ENCODE measurements at places on chromosomes 12 and 14.
A peak's percentile ranks its signal among the peaks of the same experiment; 100 is the strongest.

DNA sequence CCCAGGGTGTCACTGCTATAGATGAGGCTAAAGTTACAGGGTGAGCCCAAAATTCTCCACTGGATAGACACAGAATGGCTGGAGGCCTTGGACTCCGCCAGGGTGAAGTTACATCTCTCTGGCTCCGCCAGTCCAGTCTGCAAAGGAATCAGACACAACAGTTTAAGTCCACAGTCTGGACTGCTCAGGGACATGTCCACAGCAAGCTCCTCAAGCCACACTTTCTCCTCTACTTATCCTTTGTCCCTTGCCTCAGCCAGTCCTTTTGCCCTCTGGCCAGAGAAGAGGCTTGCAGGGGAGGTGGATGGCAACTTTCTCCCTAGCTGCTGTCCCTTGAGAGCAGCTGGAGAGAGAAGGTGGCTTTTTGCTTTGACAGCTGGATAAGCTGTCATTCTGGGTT lies 28.0 kb downstream of the PTPRB start:
- no peak for DNase-seq

- no peak for DNase-seq
These were observed 629.3 kb downstream of the DIO2 start for GRCh38 chr14:79581912-79582576.

- no peak for DNase-seq
These were observed 170.6 kb downstream of the CCDC59 start for GRCh38 chr12:82187595-82187994.

DNA sequence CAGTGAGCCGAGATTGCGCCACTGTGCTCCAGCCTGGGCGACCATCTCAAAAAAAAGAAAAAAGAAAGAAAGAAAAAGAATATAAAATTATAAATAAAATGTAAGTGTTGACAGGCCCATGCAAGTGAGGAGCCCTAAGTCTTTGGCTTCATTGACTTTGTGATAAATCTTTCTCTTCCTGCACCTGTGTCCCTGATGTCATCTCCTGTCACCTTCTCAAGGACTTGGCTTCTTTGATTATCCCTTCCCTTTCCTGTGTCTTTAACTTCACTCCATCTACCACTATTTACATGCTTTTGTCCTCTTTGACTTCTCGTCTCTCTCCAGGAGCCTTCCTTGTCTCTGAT lies 33.6 kb upstream of the WNK1 start:
- DNase-seq, result no peak

DNA sequence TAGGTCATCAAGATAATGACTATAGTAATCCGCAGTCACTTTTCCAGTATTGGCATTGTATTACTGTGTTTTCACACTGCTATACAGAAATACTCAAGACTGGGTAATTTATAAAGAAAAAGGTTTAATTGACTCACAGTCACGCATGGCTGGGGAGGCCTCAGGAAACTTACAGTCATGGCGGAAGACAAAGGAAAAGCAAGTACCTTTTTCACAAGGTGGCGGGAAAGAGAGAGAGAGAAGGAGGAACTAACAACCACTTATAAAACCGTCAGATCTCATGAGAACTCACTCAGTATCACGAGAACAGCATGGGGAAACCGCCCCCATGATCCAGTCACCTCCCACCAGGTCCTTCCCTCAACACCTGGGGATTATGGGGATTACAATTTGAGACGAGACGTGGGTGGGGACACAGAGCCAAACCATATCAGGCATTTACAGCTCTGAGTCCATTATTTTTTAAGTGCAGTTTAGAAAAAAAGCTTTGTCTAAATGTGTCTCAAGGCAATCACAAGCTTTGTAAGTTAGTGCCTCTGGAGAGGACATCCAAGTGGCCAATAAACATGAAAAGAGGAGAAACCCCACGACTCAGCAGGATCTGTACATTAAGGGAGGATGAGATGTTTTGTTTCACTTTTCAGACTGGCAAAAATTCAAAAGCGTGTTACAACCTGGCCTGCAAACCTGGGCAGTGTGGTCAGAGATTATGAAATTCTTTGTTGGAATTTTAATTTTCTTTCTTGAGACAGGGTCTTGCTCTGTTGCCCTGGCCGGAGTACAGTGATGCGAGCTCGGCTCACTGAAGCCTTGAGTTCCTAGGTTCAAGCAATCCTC lies 82.0 kb downstream of the DNAH10 start:
- no peak for DNase-seq

DNA sequence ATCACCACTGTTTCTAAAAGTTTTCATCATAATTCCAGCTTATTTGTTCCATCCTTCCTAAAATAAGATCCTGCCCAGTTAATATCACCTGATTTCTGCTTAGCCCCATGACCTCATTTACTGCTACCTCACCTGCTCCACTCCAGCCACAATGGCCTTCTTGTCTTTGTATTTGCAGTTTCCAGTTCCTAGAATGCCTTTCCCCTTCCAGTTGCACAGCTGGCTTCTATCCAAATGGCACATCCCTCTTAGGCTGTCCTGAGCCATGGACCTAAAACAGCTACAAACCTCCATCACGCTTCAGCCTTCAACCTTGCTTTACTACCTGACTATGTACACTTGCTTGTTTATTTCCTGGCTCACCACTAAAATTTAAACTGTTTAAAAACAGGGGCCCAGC lies 6.5 kb upstream of the LGMN start:
- no peak for DNase-seq

DNA sequence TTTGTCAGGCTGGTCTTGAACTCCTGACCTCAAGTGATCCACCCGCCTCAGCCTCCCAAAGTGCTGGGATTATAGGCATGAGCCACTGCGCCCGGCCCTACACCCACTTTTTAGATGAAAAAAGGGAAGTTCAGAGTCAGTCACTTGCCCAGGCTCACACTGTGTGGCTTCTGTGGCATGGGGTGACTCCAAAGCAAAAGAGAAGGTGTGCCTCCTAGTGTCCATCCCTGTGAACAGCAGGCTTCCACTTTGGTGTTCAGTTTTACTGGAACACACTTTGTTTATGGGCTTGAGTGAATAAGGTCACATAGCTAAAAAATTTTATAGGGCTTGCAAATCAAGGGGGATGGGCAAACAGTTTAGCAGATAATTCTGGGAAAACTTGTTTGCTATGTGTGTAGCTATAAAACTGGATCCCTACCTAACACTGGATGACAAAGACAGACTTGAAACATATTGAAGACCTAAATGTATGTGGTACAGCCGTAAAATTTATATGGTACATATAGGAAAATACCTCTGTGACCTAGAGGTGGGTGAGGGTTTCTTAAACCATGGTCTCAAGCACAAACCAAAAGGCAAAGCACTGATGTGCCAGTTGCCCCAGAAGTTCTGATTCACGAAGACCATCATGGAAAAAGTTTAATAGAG lies 54.9 kb downstream of the EID3 start:
- peak; percentile 44 for DNase-seq

GRCh38 chr12:100920493-100920892 lies 125.9 kb downstream of the ANO4 start:
- DNase-seq, result no peak

DNA sequence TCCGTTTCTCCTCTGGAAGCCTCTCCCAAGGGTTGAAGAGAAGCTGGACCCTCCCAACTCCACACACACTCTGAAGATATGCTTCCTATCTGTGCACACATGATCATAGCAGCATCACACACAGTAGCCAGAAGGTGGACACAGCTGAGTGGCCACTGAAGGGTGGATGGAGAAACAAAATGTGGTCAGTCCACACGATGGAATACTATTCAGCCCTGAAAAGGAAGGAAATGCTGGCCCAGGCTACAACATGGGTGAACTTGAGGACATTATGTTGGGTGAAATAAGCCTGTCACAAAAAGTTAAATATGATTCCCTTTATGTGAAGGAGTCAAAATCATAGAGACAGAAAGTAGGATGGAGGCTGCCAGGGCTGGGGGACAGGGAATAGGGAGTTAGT lies 43.9 kb upstream of the DLK1 start:
- DNase-seq, result no peak

DNA sequence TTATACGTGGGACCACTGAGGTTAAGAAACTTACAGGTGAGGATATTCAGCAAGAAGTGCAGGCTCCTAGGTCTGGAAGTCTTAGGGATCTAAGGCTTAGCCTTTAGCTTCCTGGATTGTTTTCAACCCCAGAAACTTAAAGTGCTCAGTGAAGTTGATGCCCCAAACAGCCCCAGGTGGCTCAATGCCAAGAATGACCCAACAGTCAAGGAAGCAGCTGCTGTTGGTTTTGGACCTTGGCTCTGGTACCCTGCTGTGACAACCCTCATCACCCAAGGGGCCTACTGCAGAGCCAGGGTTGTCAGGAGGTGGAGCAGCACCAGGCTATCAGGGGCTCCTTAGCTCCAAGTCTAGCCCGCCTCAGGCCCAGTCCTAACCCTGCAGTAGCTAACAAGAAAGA lies 36.8 kb downstream of the VDR start:
- DNase-seq, result no peak

Data from T follicular helper cell (primary cell).